ENCODE measurements at places on chromosomes 4 and X. TPM values are rescaled to one million over a fixed set of nuclear protein-coding genes. Genes with fewer than 3 reads are reported as not detected.

GRCh38 chr4:72567821-72568675 is 973 bp downstream of the ADAMTS3 start:
- DNase-seq = peak; percentile 68

- no peak for DNase-seq
These were observed 101.9 kb upstream of the CCSER1 start for GRCh38 chr4:90025248-90025647.

GRCh38 chrX:39772057-39772832 is 325.5 kb downstream of the BCOR start:
- DNase-seq = peak; percentile 30

DNA sequence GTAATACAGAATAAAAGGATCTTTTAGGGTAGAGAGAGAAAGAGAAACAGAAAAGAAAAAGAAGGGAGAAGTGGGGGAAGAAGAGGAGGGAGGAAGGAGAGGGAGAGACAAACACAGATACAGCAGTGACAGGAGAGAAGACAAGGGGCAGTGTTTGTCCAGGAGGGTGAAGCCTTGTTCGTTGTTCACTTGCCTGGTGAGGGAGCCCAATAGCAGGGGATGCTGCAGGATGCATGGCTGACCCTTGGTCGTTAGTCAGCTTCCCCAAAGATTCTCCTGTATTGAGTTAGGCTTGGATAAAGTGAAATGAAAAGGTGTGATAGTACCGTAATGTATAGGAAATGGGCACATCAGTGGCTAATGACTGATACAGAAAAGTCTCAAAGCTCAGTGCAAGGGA is 403.7 kb downstream of the IL15 start:
- DNase-seq = no peak

DNA sequence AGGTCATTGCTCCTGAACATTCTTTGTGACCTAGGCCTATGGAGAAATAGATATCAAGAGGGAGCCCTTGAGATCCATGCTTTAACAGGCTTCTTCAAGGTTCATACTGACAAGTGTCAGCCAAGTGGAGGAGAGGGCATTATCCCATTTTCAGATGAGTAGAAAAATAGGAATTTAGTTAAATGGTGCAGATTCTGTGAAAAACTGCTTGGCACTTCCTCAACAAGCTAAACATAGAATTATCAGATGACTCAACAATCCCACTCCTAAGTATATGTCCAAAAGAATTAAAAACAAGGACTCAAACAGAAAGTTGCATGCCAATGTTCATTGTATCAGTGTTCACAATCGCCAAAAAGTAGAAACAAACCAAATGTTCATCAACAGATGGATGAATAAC is 43.8 kb upstream of the KCNIP4 start:
- peak; percentile 9 for DNase-seq

- DNase-seq = no peak
These were observed 150.1 kb downstream of the PJA1 start for GRCh38 chrX:69015156-69015555.

GRCh38 chr4:157014621-157015591 is 43.3 kb upstream of the PDGFC start:
- DNase-seq = peak; percentile 87

DNA sequence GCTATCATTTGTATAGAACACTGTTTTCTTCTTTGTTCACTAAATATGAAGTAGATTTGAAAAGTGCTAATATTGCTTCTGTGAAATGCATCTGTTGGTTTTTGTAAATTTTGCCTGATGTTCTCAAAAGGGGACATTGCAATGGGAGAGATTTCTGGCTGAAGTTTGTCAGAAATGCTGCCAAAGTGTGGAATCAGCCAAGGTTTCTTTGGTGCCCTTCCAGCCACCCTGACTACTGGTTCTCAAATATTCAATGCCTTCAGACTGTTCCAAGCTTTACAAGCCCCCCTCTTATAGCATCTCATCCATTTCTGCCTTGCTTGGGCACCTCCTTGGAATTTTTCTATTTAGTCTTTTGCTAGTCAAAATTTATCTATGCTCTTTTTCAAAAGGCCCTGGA is 60.6 kb upstream of the TMLHE start:
- no peak for DNase-seq

DNA sequence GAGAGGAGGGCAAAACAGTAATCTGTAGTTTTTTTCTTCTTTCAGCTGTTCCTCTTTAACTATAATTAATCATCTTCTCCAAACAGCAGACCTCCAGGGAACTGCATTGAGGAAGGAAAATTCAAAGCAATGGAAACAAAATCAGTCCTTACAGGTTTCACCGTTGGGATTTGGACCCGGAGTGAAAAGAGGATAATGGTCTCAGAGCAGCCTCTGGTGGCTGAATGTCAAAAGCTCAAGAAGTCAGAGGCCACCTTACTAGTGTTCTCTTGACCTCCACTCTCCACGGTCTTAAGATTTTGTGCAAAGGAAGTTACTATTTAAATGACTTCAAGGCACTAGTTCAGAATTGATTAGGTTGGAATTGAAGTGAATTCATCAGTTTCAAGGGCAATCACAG is 16.0 kb upstream of the MID1 start:
- peak; percentile 54 for DNase-seq

PARM1 gene
- total RNA-seq = 0.86 TPM

POLN gene
- 1.6 TPM for total RNA-seq

SH2D1A gene
- not detected for total RNA-seq

ATP10D gene
- total RNA-seq = 58.3 TPM

UCP1 gene
- total RNA-seq = not detected

NPFFR2 gene
- 0.32 TPM for total RNA-seq
